Stimulated activated CD4-positive, alpha-beta T cell treated with anti-CD3 and anti-CD28 coated beads, TNF-alpha, amount 100 ng/mL, for 1 hour (primary cell): ENCODE measurements at places on chromosomes 7 and 10.

DNA sequence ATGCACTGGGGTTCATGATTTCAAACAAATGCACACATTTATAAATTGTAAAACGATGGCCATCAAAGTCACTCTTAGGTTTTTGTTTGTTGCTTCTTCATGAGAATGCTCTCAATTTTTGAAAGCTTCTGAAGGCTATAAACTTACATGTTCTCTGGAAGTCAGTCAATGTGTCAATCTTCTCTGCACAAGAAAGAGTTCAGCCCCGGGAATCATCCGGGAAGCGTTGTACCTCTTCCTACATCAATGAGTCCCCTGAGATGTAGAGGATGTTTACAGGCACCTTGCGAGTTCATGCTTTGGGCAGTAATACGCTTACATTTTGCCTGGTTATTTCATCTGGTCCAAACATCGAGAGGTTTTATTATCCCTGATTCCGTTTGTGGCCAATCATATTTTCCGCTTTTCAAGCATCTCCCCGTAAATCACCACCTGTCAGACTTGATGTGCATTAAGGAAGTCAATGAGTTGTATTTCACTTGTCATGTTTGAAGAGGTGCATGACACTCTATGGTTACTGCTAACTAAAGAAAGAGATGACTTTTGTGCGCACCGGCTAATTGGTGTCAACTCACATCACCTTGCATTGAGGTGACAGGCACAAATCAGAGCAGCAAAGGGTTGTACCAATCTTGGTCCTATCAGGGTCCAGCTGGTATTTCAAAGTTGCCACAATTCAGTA, 750.7 kb downstream of the SORCS3 start:
- DNase-seq = no peak

DNA sequence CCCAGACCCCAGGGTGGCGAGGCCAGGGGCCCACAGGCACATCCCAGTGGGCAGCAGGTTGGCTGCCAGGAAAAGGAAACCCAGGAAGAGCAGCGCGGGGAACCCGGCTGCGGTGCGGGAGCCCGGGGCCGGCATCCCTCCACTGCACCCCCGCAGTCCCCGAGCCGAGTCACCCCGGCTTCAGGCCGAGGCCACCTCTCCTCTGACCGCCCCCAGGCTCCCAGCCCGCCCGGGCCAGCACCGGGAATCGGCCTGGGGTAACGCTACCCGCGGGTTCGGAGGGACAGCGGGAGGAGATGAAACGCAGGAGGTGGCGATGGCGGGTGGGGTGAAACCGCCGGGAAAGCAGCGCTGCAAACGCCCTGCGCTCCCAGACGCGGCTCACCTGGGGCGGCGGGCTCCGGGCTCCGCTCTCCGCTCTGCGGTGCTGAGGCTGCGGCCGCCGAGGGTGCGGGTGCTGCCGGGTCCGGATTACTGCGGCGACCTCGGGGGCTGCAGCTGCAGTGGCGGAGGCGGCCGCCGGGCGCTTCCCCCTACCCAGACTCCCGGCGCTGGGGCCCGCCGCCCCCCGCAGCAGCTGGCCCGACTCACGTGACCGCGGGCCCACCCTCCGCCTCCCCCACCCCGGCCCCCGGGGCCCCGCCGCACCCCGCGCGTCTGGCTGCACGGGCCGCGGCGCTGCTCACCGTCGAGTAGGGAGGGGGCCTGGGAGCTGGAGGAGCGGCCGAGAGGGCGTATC, at the start of gene SCRN1:
TSS of gene SCRN1 (minus strand) at position 545 of the 739 bp plus-strand sequence. CDS start 20,734 bp downstream, outside the sequence.
- no peak for DNase-seq

- DNase-seq = no peak
These were observed 10.2 kb upstream of the LMOD2 start for GRCh38 chr7:123645516-123645915.

- no peak for DNase-seq
These were observed 873.7 kb downstream of the NXPH1 start for GRCh38 chr7:9307131-9307530.

DNA sequence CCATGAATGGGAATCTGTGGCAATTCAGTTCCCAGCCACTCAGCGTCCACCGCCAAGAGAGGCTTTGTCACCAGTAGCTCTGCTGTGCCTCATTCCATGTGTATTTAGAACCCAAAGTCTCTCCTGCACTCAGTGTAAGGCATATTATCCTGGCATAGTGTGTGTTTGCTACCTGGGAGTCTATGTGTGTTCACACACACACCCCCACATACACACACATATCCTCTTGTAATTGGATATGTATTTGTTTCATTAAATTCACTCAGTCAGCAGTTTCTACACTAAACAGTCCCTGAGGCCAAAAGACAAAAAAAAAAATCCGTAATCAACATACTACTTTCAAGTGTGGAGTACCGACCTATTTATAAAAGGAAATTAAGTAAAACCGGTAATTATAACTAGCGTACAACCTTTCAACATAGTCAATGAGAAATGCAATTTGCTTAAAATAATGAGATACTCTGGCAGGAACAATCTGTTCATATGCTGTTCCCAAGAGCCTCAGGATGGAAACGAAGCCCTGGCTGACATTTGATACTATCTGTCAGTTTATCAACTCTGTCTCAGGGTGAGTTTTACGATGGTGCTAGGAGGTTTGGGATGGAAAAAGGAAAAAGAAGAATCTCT, 425.8 kb upstream of the CELF2 start:
- no peak for DNase-seq

DNA sequence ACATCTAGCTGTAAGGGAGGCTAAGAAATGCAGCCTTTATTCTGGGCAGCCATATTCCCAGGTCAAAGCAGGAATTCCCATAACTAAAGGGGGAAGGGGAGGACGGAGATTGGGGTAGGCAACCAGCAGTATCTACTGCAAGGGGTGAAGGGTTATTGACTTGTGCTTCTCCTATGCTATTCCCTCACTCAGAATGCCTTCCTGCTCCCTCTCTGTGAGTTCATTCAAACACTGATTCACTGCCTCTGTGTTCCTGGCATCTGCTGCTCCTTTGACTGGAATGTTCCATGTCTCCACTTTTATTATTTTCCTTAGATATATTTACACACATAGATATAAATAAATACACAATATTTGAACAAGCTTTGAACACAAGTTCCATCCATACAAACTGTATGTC, 11.1 kb downstream of the HTR7 start:
- no peak for DNase-seq

- DNase-seq = no peak
These were observed 3.7 kb upstream of the AOC1 start for GRCh38 chr7:150848561-150849115.

GRCh38 chr7:69105092-69105491, 493.2 kb upstream of the AUTS2 start:
- no peak for DNase-seq

GRCh38 chr7:123075838-123076467, 80.5 kb upstream of the TAS2R16 start:
- DNase-seq = no peak

DNA sequence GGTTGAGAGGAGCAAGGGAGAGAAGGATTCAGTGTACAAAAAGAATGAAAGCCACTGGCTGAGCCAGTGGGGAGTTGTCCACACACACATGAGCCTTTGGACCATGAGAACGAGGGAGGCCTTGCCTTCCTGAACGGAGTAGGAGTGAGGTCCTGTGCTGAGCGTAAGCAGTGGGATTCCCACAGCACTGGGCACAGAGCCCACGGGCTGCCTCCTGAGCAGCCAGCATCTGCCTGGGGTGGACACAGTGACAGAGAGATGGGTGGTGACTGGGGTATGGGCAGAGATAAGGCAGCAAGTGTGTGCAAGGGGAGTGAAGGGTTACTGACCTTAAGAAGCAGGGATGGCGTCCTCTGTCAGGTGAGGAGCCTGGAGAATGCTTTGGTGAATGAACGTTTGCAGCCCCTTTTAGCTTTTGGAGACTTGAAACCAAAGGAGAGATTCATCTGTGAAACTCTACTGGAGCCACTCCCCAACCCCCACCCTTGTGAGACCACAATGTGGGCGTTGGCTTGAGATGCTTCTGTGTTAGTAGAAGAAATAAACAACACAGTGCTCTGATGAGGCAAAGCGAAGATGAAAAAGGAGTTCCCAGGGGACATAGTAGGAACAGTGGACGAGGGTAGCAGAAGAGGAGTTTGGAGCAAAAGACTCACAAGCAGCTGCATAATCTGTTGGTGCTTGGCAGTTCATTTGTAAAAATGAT, 56.5 kb downstream of the FIGNL1 start:
- DNase-seq = no peak

DNA sequence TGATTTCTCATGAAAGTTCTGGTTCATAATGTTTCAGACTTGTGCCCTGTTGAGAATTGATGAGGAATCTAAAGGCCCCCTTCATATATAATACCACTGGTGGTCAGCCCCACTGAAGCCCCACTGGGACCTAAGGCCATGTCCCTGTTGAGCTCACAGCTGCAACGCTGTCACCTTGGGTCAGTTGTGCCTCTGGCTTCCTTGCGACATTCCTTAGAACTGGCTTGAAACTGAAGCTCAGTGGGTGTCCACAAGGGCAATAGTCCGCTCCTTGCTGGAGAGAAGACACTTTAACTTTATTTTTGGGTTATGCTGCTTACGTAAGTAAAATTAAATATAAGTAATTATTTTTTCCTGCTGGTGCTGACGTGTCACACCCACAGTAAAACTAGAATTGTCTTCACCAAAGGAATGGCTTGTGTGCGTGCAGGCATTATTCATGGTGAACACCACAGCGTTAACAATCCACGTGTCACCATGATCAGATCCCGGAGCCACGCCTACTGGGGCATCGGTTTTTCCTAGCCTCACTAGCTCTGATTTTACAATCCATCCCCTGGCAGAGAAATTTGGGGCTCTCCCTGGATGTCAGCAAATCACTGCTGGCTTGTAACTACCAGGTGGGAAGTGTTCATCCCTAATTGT, 66.5 kb downstream of the BICC1 start:
- no peak for DNase-seq

DNA sequence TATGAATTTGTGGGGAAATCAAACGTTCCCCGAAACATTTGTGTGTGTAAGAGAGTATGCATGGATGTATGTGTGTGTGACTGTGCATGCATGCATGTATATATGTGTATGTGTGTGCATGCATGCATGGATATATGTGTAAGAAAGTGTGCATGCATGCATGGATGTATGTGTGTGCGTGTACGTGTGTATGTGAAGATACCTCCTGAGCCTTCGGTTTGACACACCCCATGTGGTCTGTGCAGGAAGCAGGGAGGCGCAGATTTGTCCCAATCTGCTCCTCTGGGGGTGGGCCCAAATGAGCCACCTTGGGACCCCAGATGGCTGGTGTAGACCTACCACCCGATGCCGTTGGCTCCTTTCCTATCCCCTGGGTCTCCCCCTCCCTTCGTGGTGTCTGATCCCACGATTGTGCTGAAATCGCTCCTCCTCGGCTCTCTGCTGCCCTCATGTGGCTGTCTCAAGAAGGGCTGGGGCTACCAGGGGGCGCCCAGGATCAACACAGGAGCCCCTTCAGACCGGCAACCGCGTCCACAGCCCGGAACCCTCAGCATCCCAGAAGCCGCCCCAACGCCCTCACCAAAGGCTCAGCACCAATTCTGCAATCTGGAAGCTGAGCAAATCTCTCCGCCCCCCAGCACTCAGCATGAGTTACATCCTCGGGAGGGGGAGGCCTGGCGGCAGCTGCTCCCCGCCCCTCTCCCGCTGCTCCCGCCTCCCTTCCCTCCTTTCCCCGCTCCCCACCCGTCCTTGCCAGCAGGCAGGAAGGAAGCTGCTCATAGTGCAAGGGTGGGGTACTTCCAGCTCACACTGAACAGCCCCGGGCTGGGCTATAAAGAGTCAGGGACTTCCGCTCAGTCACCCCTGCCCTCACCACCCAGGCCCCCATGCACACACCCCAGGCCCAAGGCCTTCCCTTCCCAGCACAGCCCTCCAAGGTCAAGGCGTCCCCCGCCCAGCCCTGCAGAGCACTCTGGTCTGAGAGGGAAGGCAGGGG, 2.3 kb upstream of the NOS3 start:
- DNase-seq = peak; percentile 27

GRCh38 chr7:97006055-97006815, 882 bp downstream of the DLX6 start:
- no peak for DNase-seq

DNA sequence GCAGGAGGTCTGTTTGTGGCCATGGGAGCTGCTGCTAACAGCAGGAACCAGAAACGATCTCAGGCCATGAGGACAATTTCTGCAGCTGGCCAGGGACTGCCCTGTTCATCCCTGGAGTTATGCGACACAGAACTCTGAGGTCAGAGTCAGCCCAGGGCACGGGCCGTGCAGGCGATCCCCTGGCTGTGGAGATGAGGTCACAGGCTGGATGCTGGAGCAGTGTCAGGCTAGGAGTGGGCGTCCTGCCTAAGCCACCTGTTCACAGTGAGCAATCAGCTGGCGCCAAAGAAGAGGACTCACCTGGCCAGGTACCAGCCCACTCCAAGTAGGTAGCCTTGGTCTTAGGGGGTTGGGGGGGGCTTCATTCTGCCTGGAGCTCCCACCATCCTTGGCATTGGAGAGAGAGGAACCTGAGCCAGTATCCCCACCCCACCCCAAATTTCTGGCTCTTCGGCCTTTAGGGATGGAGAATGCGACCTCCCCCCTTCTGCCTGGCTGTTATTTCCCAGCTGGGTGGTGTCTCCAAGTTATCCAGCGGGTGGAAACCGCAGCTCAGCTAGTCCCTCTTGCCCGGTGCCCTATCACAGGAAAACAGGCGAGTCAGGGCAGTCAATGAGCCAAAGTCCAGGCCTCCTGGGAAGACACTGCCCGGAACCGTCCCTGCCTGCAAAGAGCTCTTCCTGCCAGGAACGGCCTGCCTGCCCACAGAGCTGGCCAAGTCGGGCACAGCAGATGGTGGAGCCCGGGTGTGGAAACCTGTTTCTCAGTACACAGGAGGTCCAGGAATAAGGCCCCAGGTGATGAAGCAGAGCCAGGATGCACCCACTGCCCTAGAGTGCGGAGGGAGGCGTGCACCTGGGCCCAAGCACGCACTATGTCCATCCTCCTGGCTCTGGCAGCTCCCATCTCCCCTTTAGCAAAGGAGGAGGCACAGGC, 1.8 kb upstream of the TTYH3 start:
- DNase-seq = no peak

DNA sequence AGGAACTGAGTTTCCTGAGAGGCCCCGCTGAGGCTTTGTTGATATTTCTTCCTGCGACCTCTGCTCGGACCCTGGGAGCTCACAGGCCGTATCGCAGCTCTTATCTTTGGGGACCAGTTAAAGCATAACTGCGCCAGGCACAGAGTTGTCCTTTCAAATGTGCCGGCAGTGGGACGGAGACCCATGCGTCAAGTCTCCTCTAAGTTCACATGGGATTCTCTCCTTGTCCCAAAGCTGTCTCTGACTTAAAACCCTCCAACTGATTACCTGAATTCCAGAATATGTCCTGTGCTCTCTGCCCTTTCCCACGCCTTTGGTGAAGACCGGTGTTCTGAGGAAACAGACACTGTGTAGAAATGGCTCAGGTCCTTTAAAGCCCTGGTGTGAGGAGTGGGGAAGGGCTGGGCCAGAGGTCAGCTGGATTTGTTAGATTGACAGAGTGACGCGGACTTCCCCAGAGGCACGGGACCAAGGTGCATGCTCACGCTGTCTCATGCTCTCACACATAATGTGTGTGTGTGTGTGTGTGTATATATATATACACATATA, 169.8 kb downstream of the EGFR start:
- DNase-seq = no peak
